ENCODE measurements at places on chromosomes 5 and 9. TPM values are rescaled to one million over a fixed set of nuclear protein-coding genes. Genes with fewer than 3 reads are reported as not detected.

SH3GL2 gene
- not detected for total RNA-seq

EFNA5 gene
- total RNA-seq = 19.2 TPM

OTP gene
- total RNA-seq = 0.05 TPM

CSF2 gene
- 0.32 TPM for total RNA-seq

PDE6A gene
- 0.42 TPM for total RNA-seq

CD180 gene
- total RNA-seq = not detected

Data from A549 treated with Mapracorat at 1 μM for 4 hours (cell line).